ENCODE measurements at places on chromosomes 6 and 20.

DNA sequence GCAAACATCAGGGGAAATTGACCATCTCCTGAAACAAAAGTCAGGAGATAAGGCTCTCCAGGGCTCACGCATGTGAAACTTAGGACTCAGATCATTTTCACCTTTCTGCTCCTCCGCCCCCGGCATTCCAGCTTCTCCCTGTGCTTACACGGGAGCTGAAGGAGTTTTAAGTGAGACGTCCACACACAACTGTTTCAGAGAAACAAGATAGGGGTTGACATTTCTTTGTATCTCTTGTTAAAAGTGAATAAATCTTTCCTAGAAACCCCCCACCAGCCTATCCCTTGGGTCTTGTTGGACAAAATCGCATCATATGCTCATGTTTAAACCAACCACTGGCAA, 46.1 kb downstream of the FAM50B start:
- no peak for DNase-seq

DNA sequence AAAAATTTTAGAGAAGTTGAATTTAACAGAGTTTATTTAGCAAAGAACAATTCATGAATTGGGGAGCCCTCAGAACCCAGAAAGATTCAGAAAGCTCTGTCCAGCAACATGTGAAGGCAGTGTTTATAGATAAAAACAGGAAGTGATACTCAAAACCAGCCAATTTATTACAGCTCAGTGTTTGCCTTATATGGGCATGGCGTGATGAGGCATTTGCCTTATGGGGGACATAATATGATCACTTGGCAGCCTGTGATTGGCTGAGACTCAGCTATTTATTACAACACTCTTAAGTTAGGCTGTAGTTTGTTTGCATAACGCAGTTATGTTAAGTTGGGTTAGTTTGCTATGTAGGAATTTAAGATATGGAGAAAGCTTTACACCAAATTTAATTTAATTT, 11.5 kb downstream of the HLA-DPA1 start:
- peak; percentile 18 for DNase-seq

GRCh38 chr20:833121-833449, 430 bp upstream of the FAM110A start:
- no peak for DNase-seq

DNA sequence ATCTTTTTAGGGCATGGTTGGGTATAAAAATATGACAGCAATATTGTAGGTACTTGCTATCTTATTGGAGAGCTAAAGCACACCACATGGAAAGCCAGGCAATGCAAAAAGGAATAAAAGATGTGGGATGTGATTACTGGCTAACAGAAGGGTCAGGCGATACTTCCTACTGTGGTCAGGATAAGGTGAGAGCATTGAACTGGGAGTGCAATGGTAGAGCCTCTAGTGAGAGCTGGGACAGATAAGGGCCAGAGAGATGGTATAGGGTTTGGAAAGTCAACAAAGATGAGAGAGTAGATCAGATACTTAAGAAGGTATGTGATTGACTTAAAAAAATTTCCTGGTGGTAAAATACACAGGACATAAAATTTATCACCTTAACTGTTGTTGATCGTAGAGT, 160.7 kb upstream of the MAN1A1 start:
- no peak for DNase-seq
